Stimulated activated CD8-positive, alpha-beta memory T cell treated with anti-CD3 and anti-CD28 coated beads, Interleukin-4, amount 100 ng/mL, for 24 hours (primary cell): ENCODE measurements at places on chromosomes 3 and 15.

GRCh38 chr3:159787178-159787574 is 201.5 kb upstream of the IL12A start:
- DNase-seq: no peak

GRCh38 chr3:187082758-187083375 is 56.4 kb downstream of the RPL39L start:
- DNase-seq: no peak

DNA sequence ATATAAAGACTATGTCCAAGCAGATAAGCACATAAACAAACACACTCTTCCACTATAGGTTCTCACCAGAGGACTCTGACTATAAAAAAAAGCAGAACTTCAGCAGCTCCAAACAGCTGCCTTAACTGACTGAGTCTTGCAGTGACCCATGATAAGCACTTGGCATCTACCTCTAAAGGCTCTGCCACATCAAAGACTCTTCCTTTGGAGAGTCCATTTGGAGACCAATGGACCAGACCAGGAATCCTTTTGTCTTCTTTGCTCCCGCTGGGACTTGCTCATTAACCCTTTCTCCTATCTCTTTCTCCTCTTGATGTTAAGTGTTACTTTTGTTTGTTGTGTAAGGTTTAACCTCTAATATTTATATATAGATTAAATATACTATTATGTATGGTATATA is 424.1 kb downstream of the RSL24D1 start:
- DNase-seq: no peak

- no peak for DNase-seq
Measured at GRCh38 chr3:140994316-140994715, 52.7 kb downstream of the SLC25A36 start.

- DNase-seq: no peak
Measured at GRCh38 chr3:129593230-129593594, 13.3 kb downstream of the PLXND1 start.

DNA sequence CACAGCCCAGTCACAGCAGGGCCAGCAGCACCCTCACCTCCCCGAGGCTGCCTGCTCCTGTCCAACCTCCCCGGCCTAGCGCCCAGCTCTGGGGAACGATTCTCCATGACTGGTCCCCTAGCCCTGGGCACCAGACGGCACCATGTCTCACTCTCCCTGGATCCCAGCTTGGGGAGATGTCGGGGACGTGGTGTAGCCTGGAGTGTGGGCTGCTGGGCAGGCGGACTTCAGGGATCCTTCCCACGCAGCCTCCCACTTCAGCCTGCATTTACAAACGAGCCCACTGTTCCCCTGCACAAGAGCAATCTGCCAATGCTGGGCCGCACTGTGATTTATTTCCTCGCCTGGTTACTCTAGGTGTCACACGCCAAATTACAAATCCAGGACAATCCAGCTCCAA is 31.3 kb downstream of the NUP210 start:
- DNase-seq: no peak

- no peak for DNase-seq
Measured at GRCh38 chr3:34483311-34483887, 685.0 kb downstream of the PDCD6IP start.

GRCh38 chr3:188196232-188196990 is 42.5 kb downstream of the LPP start:
- DNase-seq: no peak

DNA sequence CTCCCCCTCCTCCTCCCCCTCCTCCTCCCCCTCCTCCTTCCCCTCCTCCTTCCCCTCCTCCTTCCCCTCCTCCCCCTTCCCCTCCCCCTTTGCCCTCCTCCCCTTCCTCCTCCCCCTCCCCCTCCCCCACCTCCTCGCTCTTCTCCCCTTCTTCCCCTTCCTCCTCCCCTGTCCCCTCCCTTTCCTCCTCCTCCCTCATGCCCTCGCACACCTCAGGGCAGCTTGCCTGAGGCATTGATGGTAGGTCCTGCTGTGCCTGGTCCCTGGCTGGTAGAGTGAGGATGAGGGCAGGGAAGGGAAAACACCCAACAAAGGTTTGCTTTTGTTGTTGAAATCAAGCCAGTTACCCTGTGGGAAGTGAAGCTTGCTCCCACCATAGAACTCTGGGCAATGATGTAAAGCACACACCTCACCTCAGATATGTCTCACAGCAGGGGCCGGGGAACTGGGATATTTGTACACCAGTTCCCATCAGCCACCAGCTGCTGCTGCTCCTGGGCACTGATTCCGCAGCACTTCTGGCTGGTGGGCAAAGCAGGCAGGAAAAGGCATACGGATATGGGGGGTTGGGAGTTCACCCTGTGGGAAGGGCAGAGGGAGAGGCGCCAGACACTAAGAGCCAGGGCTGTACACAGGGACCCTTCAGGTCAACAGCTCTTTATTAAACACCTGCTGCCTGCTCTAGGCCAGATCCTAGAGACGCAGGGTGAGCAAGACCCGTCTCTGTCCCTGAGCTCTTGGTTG is 13.8 kb downstream of the ISG20 start:
- no peak for DNase-seq

- no peak for DNase-seq
Measured at GRCh38 chr3:140298569-140299070, 363.6 kb downstream of the CLSTN2 start.

DNA sequence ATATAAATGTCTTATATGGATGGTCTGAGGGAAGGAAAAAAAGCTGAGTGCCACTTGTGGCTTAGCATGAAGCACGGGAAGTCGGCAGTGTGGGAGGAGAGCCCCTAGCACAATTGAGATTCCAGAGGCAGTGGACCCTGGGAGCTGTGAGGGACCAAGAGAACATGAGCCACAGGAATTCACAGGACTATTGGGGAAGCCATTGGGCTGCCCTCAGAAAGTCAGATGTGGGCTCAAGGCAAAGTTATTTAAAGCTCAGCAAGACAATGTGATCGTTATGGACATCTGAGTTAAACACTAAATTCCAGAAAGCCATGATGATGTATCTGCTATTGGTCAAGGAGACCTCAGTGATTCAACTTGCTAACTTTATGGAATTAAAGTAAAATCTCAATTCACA is 380.8 kb upstream of the IL12A start:
- DNase-seq: no peak

GRCh38 chr3:152591515-152591914 is 243.4 kb upstream of the P2RY1 start:
- no peak for DNase-seq

GRCh38 chr3:11465744-11466616 is 177.7 kb downstream of the VGLL4 start:
- no peak for DNase-seq

DNA sequence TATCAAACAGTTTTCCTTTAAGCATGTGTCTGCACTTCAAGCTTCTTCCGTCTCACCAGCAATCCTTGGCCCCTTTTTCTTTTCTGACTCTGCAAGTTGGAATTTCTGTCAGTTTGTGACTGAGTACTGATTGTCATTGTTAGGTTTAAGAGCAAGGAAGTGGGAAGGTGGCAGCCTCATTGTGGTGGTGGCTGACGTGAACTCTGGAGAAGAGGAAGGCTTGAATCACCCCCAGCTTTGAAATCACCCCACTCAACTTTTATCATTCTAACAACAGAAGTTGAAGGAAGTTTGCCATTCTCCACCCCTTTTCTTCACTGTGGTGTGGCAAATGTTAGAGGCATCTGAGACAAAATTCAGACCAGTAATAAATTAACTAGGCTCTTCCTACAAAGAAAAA is 231.6 kb upstream of the AGTR1 start:
- no peak for DNase-seq

DNA sequence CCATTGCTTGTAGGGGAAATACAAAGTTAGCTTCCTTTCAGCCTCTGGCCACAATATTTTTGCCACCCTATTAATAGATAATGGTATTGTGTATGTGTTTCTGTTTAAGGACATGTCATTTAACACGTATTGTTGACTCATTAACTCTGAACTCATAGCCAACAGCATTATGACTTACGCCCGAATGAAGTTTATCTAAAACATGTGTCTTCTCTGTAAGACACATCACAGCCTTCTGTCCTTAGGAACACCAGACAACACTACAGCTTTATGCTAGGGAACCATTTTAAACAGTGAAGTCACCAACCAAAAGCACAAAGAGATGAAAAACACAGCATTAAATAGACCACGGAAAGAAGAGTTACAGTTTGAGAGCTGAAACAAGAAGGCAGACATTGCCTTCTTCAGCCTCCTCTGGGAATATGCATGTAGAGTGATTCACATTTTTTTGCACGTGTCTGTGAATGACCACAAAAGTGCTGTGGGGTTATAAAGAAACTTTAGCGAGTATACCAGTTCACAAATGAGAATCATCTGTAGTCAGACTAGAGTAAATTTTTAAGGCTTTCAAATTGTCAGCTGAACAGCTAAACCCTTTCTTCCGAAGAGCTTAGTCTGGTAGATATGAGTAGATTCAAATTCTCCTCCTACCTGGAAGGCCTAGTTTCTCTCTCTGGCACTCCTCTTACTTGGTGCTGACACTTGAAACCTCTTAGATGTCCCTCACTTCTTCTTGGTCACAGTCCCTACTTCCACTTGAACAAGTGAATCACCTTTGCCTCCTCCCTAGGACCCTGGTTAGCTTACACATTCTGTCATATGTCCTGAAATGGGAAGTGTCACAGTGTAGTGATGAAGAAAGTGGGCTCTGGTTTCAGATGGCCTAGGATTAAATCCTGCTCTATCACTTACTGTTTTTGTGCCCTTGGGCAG is 32.2 kb downstream of the MCTP2 start:
- no peak for DNase-seq

DNA sequence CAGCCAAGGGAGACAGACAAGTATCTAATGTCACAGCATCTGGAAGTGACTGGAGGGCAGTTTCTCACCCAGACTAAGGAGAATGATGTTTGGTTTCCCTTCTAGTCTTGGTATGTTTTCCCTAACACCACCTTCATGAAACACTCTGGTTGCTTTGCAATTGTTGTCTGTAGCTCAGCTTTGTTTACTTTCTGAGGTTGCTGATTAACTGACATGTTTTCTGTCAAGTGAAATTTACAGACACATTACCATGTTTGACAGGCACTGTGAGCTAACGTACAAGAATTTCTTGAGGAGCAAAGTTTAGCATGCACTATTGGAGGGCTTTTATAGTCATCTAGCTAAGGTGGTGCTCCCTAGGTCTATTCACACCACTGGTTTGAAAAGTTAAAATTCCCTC is 131.6 kb upstream of the NECTIN3 start:
- no peak for DNase-seq

GRCh38 chr3:5226783-5227182 is 39.3 kb downstream of the EDEM1 start:
- DNase-seq: no peak

- DNase-seq: no peak
Measured at GRCh38 chr3:85796140-85796539, 837.4 kb downstream of the CADM2 start.

DNA sequence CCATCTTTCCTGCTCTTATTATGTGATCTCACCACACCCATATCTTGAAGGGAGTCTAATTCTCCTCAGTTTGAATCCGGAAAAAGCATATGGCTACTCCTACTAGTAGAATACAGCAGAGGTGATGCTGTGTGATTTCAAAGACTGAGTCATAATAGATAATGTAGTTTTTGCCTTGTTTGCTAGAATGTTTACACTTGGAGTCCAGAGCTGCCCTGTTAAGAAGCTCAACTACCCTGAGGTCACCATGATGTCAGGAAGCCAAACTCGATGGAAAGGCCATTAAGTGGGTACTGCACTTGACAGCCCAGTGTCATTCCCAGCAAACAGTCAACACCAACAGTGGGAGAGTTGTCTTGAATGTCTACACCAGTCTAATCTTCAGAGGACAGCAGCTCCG is 56.9 kb downstream of the CD200R1L start:
- DNase-seq: no peak

DNA sequence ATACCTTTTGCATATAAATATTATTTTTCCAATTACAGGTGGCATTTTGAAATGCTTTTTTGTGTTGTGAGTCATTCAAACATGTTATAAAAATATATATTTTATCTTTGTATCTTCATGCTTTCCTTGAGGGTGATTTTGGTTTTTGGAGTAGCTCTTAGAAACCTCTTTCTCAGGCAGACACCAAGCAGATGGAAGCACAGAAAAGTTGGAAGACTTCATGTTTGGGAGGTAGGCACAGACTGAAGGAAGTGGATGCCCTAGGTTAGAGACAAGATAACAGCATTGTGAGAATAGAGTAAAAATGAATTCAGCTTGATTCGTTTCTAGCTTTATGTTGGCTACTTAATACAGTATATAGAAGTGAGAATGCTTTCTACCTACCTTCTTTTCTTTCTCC is 338.3 kb downstream of the NLGN1 start:
- no peak for DNase-seq

- DNase-seq: no peak
Measured at GRCh38 chr3:42865256-42865655, 10.4 kb downstream of the CYP8B1 start.

GRCh38 chr3:146814601-146815315 is 209.6 kb upstream of the PLSCR5 start:
- no peak for DNase-seq

DNA sequence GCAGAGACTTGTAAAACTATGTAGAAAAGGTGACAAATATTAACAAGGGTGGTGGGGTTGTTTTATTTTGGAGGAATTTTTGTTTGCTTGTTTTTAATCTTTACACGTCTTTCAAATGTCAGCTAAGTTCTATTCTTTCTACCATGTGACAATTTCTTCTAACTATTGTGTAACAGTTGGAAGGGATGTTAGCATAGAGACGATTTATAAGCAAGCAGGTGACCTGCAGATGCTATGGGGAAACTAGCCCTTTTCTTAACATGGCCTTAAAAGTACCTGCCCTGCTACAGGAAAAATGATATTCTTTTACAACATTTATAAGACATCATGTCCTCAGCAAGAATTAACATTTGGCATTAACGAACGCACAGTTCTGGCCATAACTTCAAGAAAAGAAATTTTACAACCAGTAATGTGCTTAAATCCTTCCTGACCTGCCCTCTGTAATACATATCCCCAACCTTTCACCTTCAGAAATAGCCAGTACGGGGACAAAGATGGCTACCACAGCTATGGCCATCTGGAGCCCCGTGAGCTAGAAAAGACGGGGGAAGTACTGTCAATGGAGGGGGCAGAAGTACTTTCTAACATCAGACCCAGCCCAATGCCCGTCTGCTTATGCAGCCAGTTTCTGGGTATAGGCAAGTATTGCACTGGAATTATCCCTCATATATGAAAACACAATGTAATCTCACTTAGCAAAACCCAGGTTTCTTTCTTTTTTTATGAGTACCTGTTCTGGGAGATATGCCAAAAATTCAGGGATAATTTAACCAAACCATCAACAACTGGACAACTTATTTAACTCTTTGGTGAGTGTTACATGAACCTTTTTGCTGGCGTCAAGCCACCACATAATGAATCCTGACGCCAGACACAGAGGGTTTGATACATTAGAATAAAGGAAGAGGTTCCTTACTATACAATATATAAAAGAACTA is 67.7 kb upstream of the NR2F2 start:
- no peak for DNase-seq

- DNase-seq: no peak
Measured at GRCh38 chr15:51803965-51804364, 25.5 kb upstream of the TMOD3 start.

DNA sequence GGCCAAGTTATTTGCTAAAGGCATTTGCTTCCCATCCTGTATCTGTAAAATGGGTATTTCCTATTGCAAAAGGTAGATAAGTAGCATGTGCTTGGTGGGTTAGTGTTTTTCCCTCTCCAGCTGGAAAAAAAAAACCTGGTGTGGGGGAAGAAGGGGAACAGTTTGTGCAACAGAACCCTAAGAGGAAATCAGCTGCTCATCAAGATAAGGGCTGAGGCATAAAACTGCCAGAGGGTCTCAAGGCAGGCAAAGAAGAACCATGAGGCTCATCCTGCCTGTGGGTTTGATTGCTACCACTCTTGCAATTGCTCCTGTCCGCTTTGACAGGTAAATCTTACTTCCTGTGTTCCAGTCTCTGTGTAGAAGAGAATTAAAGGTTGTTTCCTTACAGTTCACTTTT is at the start of gene CPA3:
Gene CPA3, plus strand, starts transcription at position 248 of the 400 bp plus-strand sequence. Its CDS starts 12 bp downstream, at position 260.
- no peak for DNase-seq

- DNase-seq: no peak
Measured at GRCh38 chr15:37764733-37765191, 169.7 kb upstream of the TMCO5A start.
